ENCODE measurements at places on chromosomes 7 and 10.
A peak's percentile ranks its signal among the peaks of the same experiment; 100 is the strongest.

DNA sequence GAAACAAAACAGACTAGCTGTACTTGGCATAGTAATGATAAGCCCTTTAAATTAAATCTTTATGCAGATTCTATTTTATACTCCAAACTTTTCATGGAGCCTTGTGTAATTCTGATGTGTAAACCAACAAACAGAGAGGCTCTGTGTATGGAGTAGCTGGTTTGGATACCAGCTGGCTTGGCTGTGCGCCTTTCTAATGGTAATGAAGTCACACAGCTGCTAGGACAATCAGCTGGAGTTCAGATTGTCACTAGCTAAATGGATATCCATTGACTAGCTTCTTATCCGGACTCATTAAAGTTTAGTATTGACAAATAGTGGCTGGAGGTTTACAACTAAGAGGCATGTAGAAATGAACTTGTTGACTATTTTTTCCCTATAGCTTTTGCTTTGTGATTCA is 398.4 kb downstream of the DGKB start:
- DNase-seq = no peak

- DNase-seq = no peak
Observed at GRCh38 chr10:4481192-4481591, 344.8 kb upstream of the AKR1E2 start.

- DNase-seq = peak; percentile 61
Observed at GRCh38 chr7:150357270-150357669, 11.4 kb upstream of the REPIN1 start.

DNA sequence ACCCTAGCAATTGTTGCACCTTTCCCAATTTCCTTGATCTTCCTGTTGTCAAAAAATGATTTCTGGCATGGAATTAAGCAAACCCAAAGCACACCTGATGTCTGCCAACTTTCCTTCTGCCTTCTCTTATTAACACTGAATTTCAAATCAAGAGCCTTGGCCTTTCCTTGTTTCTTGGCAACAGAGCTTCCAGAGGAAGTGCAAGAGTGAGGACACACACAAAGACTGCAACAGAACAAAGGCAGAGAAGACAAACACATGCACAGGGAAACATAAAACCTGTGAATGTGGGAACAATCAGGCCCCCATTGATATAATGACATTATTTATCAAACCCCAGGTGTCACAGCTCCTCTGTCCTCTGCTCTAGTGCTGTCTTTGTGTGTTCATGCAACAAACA is 73.0 kb upstream of the IL6 start:
- DNase-seq = no peak

GRCh38 chr7:95338832-95339231 is 14.5 kb upstream of the PON1 start:
- no peak for DNase-seq

- no peak for DNase-seq
Observed at GRCh38 chr7:40793132-40793531, 658.3 kb downstream of the SUGCT start.
